ENCODE measurements at places on chromosomes 5 and 9. TPM values are rescaled to one million over a fixed set of nuclear protein-coding genes. Genes with fewer than 3 reads are reported as not detected.

GRCh38 chr9:105126226-105126625 is 118.2 kb upstream of the SLC44A1 start:
- DNase-seq, result no peak

- no peak for DNase-seq
These were observed 109.6 kb downstream of the PIK3R1 start for GRCh38 chr5:68325065-68325580.

LAMC3 gene
- total RNA-seq, result 0.67 TPM

DNA sequence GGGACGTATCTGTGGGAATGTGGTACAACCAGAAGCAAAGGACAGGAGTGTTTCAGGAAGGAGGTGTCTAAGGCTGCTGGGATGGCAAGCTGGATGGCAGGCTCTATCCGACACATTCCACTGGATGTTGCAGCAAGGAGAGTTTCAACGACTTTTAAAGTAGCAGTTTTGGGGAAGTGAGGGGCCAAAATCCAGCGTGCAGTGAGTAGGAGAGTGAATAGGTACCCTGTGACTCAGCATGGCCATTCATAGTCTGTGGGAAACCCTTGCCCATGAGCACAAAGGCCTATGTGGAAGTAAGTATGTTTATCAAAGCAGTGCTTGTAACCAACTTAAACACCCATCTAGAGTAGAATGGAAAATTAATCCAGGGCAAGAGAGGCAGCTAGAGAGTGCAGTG is 664.7 kb downstream of the ACTL7B start:
- DNase-seq, result no peak

GRCh38 chr5:169350759-169351240 is 49.9 kb upstream of the SLIT3 start:
- DNase-seq, result peak; percentile 22

GRCh38 chr5:100550531-100551051 is 15.4 kb downstream of the FAM174A start:
- no peak for DNase-seq

FBLL1 gene
- total RNA-seq, result not detected

DNA sequence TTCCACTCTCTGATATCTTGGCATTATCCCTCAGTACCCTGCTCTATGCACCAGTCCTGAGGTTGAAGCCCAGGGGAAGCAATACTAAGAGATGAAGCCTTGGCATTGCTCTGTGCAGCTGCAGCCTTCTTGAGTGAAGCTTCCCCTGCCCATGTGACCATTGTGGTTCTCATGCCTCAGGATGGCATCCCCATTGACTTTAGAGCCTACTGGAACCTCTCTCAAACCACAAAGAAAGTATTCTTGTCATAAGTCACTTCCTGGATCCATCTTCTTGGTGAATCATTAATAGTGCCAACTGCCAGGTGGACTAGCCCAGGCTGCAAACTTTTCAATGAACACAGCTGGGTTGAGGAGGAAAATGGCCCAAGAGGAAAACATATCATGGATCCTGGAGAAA is 283.9 kb upstream of the RFX3 start:
- no peak for DNase-seq

- no peak for DNase-seq
These were observed 328.9 kb downstream of the ELAVL2 start for GRCh38 chr9:23497137-23497504.

GRCh38 chr5:2754581-2755075 is 3.2 kb upstream of the IRX2 start:
- DNase-seq, result no peak

- no peak for DNase-seq
These were observed 253.8 kb downstream of the PBX3 start for GRCh38 chr9:126000731-126001580.

SLC36A2 gene
- not detected for total RNA-seq

DNA sequence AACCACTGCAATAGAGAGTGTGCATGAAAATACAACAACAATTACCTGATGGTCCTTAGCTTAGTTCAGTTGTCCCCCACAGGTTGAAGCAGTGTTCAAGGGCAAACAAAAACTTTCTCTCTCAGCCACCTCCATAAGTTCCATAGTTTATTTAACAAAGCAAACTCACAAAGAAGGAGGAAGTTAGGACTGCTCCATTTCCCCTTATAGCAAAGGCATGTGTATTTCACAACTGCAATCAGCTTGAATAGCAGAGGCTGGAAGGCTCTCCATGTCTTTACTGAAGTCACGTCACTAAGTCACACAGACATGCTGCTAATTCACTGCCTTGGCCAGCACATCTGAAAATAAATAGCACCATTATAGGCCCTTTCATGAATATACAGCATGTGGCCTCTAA is 43.3 kb downstream of the DOCK8 start:
- no peak for DNase-seq

DNA sequence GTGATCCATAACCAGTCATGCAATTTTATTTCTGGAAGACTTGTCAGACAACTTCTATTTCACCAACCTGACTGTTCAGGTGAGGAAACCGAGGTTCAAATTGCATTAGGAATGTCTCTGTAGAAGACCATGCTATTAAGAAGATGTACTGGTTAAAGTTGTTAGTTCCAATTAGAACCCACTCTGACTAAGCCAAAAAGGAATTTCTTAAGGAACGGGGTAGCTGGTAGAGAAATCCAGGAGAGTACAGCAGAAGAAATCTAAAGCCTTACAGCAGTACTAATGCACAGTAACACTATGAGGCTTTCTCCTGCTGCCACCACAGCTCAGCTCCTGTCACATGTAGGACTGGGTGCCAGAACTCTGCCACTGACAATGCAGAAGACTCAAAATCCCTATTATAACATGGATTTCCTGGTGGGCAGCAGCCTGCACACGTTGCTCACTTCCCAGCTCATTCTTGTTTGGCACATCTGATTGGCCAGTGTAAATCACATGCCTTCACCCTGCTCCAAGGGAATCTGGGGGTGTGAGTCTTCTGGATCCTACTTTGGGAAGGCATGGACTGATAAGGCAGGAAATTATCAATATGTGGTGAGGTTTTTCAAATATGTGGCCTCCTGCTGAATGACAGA is 37.1 kb downstream of the CAST start:
- DNase-seq, result no peak

- no peak for DNase-seq
These were observed 78.5 kb downstream of the CD180 start for GRCh38 chr5:67118050-67118620.

GPR151 gene
- total RNA-seq, result not detected

GDNF gene
- 0.82 TPM for total RNA-seq

DNA sequence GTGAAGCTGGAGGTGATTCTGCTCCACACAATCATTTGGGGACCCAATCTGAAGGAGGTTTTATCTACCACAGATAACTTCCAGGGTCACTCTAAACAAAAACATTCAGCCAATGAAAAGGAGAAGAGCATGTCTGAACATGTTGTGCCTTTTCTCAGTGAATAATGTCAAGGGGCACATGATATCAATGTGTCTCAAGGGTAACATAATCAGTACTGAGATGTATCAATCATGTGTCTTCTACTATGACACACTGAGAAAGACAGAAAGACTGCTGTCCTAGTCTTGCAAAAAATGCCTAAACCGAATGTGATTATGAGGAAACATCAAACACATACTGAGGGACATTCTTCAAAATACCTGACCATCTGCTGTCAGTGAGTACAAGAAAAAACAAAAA is 25.4 kb upstream of the RASA1 start:
- no peak for DNase-seq

- no peak for DNase-seq
These were observed 193.5 kb downstream of the GNA14 start for GRCh38 chr9:77454663-77455062.

GRCh38 chr9:119429302-119429701 is 60.1 kb upstream of the BRINP1 start:
- no peak for DNase-seq

- DNase-seq, result no peak
These were observed 11.8 kb downstream of the ADAMTSL1 start for GRCh38 chr9:18485714-18486113.

DNA sequence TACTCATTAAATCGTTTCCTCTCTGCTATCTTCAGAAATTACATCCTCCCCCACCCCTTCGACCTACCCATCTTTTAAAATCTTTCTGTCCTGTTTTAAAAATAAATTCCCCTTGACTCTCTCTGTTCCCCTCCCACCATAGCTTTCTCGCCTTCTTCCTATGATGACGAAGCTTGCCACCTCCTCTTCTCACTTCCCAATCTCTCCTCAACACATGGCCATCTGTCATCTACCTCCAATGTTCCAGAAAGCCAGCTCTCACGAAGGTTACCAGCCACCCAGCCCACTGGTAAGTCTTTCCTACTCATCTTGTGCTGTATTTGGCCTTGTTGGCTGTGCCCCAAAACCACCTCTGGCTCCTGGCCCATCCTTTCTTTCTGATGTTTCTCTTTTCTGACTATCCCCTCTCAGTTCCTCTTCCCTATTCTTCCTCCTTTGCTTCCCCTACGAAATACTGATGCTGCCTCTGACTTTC is 346.3 kb downstream of the ENC1 start:
- DNase-seq, result no peak

DNA sequence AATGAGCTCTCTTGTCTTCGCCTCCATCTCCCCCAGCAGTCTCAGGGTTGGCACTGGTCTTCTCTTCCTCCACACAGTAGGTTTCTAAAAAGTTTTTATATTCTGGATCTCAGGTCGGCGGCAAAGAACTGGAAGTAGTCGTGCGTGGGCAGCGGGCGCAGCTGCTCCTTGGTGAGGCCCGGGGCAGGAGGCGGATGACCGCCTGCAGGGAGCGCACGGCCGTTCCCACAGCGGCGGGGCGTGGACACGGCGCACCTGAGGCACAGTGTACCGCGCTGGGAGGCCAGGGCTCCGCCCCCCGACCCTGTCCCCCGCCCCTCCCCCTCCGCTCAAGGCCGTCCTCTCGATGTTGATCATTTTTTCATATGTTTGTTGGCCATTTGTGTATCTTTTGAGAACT is 92.4 kb downstream of the STX17 start:
- DNase-seq, result no peak

GRCh38 chr9:119368681-119369581 is at the start of gene BRINP1:
BRINP1 (minus strand) TSS chr9:119369435; CDS start chr9:119313355, 56,080 bp downstream.
- DNase-seq, result peak; percentile 18

DNA sequence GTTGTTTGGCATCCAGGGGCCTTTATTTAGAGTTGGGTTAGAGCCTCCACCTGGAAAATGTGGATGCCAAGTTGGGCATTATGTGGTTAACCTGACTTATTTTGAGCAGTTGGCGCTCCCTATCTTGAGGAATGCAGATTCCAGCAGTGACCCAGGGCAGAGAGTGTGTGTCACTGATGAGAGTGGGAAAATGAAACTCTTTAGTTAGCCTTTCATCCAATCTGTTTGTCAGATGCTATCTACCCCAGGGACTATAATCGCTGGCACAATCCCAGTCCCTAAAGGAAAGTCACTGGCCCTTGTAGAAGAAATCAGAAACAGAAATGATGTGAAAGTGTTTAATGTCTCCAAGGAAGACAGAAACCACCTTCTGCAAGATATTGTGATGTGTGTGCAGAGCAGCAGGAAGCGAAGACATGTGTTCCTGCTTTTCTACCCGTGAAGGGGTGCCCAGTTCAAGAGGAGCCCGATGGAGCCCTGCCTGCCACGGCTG is 10.2 kb upstream of the STING1 start:
- DNase-seq, result no peak

SHC3 gene
- total RNA-seq, result 0.32 TPM

- no peak for DNase-seq
These were observed 31.2 kb upstream of the RNU6ATAC start for GRCh38 chr9:134195558-134195957.

ASPN gene
- total RNA-seq, result 0.40 TPM

NRARP gene
- 178 TPM for total RNA-seq

- no peak for DNase-seq
These were observed 3.9 kb downstream of the GCNT4 start for GRCh38 chr5:75048457-75048953.

- DNase-seq, result no peak
These were observed 39.8 kb upstream of the ACO1 start for GRCh38 chr9:32344551-32345182.

DNA sequence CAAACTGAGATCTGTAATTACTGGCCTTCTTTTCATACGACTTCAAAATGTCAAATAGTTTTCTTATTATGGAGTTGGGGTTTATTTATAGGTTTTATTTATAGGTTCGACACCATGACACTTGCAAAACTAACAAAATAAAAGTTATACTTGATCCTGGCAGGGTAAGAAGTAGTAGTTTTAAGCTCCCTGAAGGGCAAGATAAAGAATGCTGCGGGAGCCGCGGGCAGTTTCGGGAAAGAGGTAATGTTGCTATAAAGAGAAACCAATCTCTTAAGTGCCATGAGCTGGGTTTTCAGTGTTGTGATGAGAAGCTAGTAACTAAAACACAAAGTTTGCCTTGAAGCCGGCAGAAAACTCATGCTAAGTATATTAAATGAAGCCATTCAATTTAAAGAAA is 24.8 kb downstream of the PTPN3 start:
- no peak for DNase-seq

DNA sequence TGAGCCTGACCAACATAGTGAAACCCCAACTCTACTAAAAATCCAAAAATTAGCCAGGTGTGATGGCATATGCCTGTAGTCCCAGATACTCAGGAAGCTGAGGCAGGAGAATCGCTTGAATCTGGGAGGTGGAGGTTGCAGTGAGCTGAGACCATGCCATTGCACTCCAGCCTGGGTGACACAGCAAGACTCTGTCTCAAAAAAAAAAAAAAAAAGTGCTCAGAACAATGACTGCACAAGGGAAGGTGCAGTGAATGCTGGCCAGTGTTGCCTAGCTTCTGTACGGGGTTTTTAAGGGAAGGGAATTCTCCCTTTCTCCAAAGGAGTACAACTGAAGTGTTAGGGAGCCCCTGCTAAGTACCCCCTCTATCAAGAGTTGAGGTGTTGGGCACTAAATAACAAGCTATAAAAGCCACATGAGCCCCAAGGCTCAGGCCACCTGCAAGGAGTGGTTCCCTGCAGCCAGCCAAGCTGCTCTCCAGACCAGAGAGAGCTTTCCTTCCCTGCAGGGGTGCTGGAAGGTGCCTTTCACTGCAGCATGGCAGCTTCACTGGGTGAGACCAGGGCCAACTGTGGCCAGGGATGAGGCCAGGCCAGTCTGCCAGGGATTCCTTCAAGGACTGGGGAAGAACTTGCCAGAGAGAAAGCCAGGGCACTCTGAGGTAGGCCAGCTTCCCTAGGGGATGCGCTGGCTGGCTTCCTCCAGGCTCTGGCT is 14.8 kb downstream of the GADD45G start:
- no peak for DNase-seq

GRCh38 chr9:81716409-81716808 is 27.1 kb upstream of the TLE1 start:
- DNase-seq, result peak; percentile 16

Measured in colonic mucosa (tissue), 4 donors.